ENCODE measurements at places on chromosomes 7 and 10.

- DNase-seq: peak; percentile 99
Observed at GRCh38 chr7:149028346-149029109, at the start of gene PDIA4. PDIA4 (minus strand) TSS chr7:149028505; CDS start chr7:149028408, 97 bp downstream.

GRCh38 chr10:66350622-66351399 is 575.0 kb upstream of the LRRTM3 start:
- no peak for DNase-seq

GRCh38 chr7:130228840-130229502 is 21.3 kb downstream of the SSMEM1 start:
- DNase-seq: no peak

- no peak for DNase-seq
Observed at GRCh38 chr7:68697796-68698280, 900.4 kb upstream of the AUTS2 start.

- DNase-seq: no peak
Observed at GRCh38 chr10:389261-389790, 254.1 kb downstream of the ZMYND11 start.

DNA sequence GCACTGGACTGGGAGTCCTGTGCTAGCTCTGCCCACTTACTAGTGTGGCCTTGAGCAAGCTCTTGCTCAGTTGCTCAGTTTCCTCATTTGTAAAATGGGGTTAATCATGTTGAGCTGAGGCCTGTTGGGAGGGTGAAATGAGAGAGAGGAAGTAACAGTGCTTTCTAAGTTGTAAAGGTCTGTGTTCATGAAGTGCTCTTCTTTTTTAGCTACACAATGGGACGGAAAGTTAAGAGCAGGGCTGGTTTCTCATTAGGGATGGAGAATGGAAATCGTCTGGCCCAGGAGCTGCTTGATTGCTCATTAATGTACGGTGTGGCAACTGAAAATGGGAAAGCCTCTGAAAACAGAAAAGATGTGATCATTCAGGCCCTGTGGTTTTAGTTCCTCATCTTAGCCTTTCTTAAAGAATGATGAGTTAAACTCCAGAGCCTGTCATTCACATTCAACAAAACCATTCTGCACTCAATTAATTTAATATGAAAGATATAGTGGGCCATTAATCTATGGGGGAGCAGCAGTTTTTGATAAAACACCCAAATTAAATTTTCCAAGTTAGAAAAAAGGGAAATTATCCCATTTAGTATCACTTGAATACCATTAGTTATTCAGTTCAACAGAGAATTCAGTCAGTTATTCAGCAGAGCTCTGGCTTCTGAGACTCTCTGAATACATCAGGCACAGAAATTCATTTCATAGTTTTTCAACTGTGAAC is 60.5 kb downstream of the SH2D4B start:
- no peak for DNase-seq

DNA sequence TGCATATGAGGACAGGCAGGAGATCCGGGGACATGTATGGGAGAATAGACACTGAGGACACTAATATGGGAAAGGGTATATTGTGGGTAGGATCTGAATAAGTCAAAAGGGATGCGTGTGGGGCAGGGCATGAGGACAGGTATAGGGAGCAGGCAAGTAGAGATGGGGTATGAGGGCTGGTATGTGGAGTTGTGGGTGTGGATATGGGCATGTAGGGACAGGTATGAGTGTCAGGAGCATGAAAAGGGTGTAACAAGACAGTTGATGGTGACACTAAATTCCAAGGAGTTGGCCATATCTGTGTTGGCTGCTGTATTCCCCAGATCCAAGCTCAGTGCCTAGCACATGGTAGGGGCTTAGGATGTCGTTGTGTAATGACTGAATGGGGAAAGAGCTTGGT is 84.4 kb upstream of the PAX2 start:
- DNase-seq: no peak

GRCh38 chr7:22633286-22633953 is 93.6 kb upstream of the IL6 start:
- no peak for DNase-seq

- no peak for DNase-seq
Observed at GRCh38 chr10:72303424-72304128, 29.9 kb downstream of the DDIT4 start.
